ENCODE measurements at places on chromosomes 16 and 17. TPM values are rescaled to one million over a fixed set of nuclear protein-coding genes. Genes with fewer than 3 reads are reported as not detected.

- DNase-seq = no peak
Measured at GRCh38 chr16:67445913-67446907, 15.3 kb downstream of the HSD11B2 start.

- DNase-seq = no peak
Measured at GRCh38 chr16:55052741-55053415, 122.2 kb downstream of the IRX5 start.

GRCh38 chr17:50853015-50853615, 13.0 kb downstream of the TOB1 start:
- no peak for DNase-seq

DNA sequence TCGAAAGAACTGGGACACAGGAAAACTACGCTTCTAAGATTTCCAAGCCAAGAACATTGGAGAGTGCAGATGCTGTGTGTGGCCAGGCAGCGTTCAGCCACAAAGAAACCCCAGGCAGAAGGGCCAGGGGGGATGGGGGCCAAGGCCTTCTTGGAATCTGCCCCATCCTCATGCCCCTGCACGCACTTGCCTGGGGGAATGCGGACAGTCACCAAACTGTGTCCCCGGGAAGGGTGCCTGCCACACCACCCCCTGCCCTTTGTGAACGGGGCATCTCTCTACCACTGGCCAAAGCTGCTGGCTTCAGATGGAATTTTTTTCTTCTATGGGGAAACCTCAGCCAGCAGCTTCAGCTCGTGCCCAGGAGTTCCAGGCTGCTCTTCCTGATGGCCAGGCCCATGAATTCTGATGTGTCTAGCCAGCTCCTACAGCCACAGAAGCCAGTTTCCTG, 32.0 kb upstream of the DNAH17 start:
- no peak for DNase-seq

CPHXL2 gene
- not detected for polyA plus RNA-seq

SUMO2 gene
- polyA plus RNA-seq = 334 TPM
